ENCODE measurements at places on chromosomes 5 and 9.

- no peak for DNase-seq
These were observed 48.6 kb downstream of the CYSTM1 start for GRCh38 chr5:140223567-140223966.

DNA sequence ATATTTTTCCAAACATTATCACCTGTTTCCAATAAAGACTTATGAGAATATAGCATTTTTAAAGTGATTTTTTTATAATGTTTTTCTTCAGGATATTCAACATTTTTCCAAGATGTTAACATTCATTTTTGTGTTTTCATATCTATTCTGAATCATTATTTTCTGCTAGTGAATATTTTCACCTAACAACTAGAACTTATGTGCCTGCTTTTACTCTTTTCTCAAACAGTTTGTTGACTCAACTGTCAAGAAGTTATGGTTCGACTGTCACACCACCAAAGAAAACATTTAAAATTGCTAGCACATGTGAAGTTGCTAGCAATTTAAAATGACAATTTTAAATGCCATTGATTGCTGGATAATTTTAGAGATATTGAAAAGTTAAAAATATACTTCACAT lies 343.3 kb upstream of the CDH9 start:
- DNase-seq: no peak

- no peak for DNase-seq
These were observed 26.8 kb upstream of the RPL26L1 start for GRCh38 chr5:172932313-172933017.

- DNase-seq: no peak
These were observed 135.8 kb downstream of the TRIM36 start for GRCh38 chr5:115033861-115034260.

DNA sequence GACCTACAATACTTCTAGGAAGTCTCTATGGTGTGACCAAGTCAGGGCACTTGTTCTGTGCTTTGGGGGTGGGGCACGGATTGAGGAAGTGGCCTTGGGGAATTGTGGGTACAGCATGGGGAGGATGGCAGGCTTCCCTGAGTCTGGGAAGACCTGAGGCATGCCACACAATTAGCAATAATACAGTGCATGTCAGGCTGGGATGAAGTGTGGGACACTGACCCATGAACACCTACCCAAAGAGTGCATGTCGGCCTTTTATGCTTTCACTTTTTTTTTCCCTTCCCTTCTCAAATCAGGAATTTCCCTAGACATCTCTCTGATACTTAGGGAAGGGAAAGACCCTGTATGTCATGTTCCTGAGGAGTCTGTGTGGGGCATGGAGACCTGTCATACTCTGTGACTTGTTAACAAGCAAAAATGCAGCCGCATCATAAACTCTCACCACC lies 146.4 kb downstream of the PALM2AKAP2 start:
- no peak for DNase-seq

DNA sequence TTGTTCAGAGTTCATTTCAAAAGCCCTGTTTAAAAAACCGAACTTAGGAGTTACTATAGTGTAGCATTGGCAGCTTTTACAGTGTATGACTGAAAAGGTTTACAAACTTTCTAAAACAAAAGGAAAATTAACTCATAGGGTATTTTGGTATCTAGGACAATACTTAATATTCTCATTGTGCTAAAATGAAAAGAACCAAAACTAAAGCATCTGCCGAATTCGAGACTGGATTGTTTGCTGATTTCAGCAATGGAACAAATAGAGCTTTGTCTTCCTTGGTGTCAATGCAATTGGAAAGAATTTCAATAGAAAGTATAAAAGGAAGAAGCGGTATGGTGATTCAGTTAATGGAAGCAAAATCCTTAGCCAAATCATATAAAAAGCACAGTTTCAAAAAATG lies 254.1 kb downstream of the SLF1 start:
- no peak for DNase-seq

GRCh38 chr5:114402206-114402605 lies 40.3 kb downstream of the KCNN2 start:
- no peak for DNase-seq

DNA sequence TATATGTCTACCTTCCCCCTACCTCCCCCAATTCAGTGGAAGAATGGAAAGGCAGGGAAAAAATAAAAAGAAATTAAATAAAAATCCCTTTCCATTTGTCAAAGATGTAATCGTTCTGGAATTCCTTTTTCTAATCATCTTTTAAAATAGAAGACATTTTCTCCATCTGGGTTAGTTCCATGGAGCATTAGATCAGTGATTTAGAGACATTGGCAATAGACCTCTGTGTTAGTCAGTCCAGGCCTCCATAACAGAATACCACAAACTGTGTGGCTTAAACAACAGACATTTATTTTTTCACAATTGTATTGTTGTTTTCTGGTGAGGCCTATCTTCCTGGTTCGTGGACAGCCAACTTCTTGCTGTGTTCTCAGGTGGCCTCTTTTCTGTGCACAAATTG lies 516.6 kb upstream of the DAB2 start:
- DNase-seq: no peak

- DNase-seq: no peak
These were observed 248.6 kb upstream of the NREP start for GRCh38 chr5:112005623-112005930.

GRCh38 chr5:81950996-81951395 lies 20.8 kb upstream of the ATG10 start:
- DNase-seq: no peak

GRCh38 chr9:116700882-116701865 lies 14.1 kb downstream of the TRIM32 start:
- peak; percentile 12 for DNase-seq

- DNase-seq: no peak
These were observed 192.7 kb upstream of the NR4A3 start for GRCh38 chr9:99628849-99629620.

DNA sequence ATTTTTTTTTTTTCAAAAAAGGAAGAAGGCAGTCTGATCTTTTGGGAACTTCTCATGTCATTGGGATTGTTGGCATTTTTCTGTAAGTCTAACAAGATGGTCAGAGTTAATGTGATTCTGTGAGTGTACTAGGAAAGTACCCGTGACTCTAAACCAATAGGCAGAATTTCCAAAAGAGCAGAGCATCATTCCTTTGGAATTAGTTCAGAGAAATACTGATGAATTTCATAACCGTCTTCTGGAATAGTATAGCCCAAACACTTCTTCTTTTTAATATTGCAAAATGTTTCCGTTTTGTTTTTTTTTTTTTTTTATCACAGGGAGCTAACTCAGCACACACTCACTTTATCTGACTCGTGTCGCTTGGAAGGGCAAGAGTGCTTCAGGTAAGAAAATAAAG lies 407.4 kb downstream of the DTWD2 start:
- no peak for DNase-seq

GRCh38 chr5:133202066-133202665 lies 150.4 kb downstream of the HSPA4 start:
- DNase-seq: no peak

DNA sequence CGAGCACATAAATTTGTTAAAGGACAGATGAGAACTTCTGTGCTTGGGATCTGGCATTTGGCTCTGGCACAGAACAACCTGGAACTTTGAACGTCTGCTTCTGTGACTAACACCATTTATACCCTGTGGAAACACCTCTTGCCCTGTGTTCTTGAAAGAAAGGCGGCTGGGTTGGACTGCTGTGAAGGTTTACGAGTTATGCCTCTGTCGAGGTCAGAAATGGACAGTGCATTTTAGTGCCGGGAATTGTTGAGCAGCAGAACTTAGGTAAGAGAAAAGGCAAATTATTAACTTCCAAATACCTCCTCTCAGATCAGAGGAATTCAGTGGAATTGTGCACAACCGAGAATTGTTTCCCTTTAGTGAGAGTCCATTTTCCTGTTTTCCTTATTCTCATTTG lies 14.1 kb upstream of the INIP start:
- DNase-seq: no peak

DNA sequence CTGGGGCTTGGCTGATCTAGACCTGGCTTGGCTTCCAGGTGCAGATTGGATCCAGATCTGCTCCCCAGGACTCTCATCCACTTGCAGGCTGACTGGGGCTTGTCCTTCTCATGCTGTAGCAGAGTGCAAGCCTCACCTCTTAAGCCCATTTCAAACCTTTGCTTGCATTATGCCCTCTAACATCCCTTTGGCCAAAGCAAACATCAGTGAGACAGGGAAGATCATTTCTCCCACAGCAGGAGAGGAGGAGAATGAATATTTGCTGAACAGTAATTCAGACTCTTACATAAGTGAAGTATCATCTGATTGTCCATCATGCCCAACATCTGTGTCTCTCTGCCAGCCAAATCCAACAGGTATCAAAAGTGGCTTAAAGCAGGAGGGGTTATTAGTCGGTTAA lies 194.9 kb downstream of the C9orf152 start:
- DNase-seq: no peak

- DNase-seq: no peak
These were observed 1.3 kb downstream of the SH3RF2 start for GRCh38 chr5:145937432-145938250.

DNA sequence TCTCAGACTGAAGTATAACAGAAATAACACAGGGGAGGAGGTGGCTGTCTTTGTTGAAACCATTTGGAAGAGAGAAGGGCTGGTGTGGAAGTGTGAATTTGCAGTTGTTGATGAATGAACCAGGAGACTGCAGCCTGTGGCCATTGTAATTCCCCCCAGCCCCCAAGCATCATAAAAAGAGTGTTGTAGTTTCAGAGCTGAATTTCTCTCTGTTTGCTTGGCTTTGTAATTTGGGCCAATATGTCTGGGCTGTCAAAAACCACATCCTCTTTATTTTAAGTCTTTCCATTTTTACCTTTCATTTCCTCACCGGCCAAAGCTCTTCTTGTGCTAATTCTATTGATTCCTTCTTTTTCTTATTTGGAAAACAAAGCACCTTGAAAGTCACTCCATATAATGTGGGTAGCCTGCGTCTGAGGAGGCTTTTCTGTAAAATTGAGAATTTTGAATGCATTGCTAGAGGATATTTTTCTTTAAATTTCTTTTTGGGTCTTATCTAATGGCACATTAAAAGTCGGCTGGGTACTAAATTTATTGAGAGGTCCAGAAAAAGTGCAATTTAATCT lies 383.3 kb downstream of the OSTF1 start:
- no peak for DNase-seq

DNA sequence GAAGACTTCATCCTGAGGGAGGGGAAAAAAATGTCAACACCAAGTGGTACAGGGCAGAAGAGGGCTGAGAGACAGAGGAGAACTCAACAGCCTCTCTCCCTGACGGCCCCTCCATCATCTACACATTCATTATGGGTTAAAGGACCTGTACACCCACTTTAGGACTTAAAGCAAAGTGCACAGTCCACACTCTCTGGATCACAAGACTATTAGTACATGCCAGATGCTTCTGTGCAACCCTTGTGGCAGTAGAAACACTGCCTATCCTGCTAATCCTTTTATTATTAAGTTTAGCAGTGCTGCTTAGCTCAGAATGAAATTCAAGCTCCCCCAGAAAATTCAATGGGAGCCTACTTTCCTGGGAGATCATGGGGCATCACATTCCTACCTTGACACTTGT lies 1.9 kb downstream of the FRMD3 start:
- no peak for DNase-seq

GRCh38 chr9:126150411-126151030 lies 176.1 kb upstream of the MVB12B start:
- no peak for DNase-seq

DNA sequence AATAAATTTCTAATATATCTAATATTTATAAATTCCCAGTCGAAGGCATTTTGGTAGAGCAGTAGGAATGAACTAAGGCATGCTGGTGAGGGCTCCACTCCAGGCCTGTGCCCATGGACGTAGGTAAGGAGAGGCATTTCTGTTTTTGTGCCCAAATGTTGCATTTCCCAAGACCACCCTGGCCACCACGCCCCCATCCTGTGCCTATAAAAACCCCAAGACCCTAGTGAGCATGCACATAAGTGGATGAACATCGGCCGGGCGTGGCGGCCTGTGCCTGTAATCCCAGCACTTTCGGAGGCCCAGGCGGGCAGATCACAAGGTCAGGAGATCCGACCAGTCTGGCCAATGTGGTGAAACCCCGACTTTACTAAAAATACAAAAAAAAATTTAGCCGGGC lies 10.1 kb upstream of the MTMR12 start:
- DNase-seq: no peak

DNA sequence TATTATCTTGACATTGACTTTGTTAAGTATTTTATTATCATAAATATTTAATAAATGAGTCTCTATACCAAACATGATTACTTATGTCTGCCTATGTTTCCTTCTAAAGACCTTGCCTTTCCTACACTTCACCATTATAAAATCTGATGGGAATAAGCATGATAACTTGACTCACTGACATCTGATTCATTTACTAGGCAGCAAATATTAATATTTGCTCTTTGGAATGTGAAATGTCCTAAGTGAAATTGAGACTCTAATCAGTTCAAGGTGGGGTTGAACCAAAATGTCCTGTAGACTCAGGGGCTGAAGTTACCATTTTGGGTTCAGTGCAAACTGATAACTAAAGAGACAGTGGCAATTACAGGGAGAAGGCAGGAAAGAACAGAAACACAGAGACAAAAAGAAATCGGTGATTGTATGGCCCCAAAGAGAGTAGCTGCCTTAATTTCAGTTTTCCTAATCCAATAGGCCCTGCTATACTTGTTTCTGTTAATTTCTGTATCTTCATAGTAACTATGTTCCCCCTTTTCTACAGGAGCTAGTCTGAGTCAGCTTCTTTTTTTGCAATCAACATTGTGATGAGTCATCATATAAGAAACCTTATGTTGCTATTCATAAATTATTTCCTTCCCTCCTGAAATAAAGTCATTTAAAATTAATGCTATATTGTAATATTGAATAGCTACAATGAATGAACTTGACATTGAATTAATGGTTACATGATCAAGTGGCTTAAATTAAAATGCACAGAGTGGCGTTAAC lies 296.8 kb downstream of the PDE4D start:
- no peak for DNase-seq

DNA sequence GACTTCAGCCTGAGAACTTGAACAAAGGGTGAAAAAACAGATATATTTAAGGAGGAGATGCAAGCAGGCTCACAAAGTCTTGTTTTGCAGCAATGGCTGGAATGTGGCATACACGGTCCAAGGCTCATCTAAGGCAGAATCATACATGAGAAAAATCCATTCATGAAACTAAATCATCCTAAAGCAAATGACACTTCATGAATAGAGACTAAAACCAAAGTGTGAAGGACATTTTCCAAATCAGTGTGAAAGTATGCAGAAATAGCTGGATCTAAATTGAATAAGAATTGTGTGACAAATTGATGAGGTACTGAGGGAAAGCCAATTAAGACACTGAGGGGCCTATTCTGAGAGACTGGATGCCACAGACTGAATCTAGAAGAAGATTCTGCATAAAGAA lies 27.3 kb downstream of the ZNF366 start:
- DNase-seq: no peak

DNA sequence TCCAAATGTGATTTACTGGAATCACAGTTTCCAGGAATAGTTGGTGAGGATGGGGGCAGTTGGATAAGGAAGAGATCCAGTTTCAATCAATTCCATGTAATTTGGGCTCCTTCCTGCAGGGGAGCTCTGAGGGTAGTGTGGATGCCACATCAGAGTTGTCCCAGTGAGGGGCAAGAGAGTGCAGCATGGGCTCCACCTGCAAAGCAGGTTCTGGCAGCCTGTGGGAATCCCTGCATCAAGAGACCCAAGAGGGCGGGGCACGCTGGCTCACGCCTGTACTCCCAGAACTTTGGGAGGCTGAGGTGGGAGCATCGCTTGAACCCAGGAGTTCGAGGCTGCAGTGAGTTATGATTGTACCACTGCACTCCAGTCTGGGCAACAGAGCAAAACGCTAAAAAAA lies 188.5 kb downstream of the CACNA1B start:
- DNase-seq: no peak

Measured in DMS79 (cell line).